ENCODE measurements at places on chromosomes 16 and 17. TPM values are rescaled to one million over a fixed set of nuclear protein-coding genes. Genes with fewer than 3 reads are reported as not detected.

PFAS gene
- total RNA-seq, result 187 TPM

FBXW10 gene
- not detected for total RNA-seq

GP2 gene
- not detected for total RNA-seq

LITAFD gene
- total RNA-seq, result not detected

TOM1L1 gene
- total RNA-seq, result 0.74 TPM

C16orf92 gene
- not detected for total RNA-seq

SLC16A13 gene
- total RNA-seq, result 5.2 TPM

IL17C gene
- not detected for total RNA-seq

CLEC3A gene
- not detected for total RNA-seq

PPM1E gene
- total RNA-seq, result 0.06 TPM

- no peaks in the 10 kb centered on the region for H3K36me3 ChIP-seq
- peaks cover 7% of the 10 kb centered on the region for H3K4me1 ChIP-seq
- no peak overlapping the region for H3K27ac ChIP-seq
- H3K27me3 ChIP-seq, result peaks cover 54% of the 10 kb centered on the region
- H3K4me3 ChIP-seq, result peak overlapping the region; percentile 54
These were observed 888 bp downstream of the CDH1 start for GRCh38 chr16:68737730-68738629.

DNA sequence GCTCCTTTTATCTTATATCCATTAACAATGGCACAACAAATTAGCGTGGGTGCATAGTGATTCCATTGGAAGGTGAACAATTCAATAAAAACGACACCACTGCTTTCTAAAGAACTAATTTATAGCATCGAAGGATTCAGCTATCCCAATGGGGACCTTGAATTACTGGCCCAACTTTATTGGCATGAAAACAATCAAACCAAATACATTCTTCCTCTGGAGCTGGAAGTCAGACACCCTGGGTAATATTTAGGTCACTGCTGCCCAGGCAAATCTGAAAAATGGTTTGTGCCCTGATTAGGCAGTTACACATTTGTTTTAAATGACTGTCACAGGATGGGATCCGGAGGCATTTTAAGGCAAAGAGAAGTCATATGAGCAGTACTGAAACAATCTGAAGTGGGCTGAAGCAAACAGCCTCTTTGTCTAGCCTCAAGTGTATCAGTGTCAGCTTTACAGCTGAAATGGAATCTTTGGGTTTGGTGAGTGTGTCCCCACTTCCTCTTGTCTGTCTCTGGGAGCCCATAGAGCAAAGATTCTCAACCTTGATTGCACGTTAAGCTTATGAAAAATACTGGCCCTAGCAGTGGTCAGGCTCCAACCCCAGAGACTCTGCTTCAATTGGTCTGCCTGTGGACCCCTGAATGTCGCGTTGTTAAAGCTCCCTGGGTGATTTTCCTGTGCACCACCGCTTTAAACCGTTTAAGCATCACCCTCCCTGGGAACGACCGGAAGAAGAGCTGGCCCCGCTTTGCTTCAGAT, 30.3 kb downstream of the CDK5R1 start:
- H3K27me3 ChIP-seq, result no peaks in the 10 kb centered on the region
- H3K4me3 ChIP-seq, result peak overlapping the region; percentile 35
- H3K27ac ChIP-seq, result peak overlapping the region; percentile 84
- H3K4me1 ChIP-seq, result peaks cover 71% of the 10 kb centered on the region

DNA sequence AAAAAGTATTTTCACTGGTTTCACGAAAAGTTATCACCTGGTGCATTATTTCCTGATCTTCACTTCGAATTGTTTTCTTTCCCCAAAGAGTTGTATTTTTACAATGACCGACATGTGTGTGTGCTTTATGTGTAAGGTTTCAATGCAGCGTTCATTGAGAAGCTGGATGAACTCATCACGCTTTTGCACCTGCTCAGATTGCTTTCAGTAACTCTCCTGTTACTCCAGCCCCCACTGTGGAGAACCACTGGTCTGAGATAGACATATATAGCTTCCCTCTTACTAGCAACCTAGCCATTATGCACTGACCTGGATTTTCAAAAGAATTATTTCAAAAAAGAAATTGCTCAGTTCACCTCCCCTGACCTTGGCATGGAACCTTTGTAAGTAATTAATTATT, 178.3 kb upstream of the CHMP6 start:
- peaks cover 30% of the 10 kb centered on the region for H3K4me1 ChIP-seq
- H3K27ac ChIP-seq, result no peak overlapping the region
- H3K4me3 ChIP-seq, result no peak overlapping the region
- H3K36me3 ChIP-seq, result peaks cover 35% of the 10 kb centered on the region
- no peaks in the 10 kb centered on the region for H3K27me3 ChIP-seq

GRCh38 chr16:48126801-48127644, 28.8 kb downstream of the ABCC12 start:
- H3K27ac ChIP-seq, result no peak overlapping the region
- peaks cover 7% of the 10 kb centered on the region for H3K4me1 ChIP-seq
- no peak for DNase-seq
- H3K4me3 ChIP-seq, result no peak overlapping the region
- no peaks in the 10 kb centered on the region for H3K36me3 ChIP-seq

GRCh38 chr17:73492821-73493814, 151.1 kb downstream of the SDK2 start:
- DNase-seq, result no peak
- no peak overlapping the region for H3K27ac ChIP-seq
- H3K4me3 ChIP-seq, result no peak overlapping the region
- no peaks in the 10 kb centered on the region for H3K36me3 ChIP-seq

DNA sequence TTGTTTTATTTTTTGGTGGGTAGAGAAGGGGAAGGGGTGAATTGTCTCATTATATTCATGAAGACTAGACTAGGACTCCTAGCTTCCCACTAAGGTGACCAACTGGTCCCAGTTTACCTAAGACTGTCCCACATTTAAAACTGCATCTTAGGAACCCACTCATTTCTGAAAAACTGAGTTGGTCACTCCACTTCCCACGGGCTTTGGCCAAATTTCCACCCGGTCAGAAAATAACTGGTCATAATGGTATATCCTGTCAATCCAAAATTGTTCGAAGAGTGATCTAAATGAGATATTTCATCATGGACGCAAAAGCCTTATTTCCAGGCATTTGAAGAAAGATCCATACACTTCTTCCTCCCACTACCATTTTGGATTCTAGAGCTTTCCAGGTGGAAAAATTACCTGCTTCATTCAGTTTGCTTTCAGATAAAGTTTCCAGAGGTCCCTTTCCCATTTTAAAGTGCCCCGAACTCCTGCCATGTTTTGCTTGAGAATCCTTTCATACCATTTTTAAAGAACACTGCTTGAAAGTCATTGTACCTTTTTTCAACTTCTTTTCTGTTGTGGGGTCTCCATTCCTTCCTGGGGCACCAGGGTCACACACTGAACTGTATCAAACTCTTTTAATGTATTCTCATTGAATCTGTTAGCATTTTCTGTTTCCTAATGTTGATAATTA, 21.8 kb upstream of the ZFHX3 start:
- DNase-seq, result no peak
- H3K4me1 ChIP-seq, result peaks cover 5% of the 10 kb centered on the region
- no peaks in the 10 kb centered on the region for H3K36me3 ChIP-seq
- H3K27me3 ChIP-seq, result peaks cover 69% of the 10 kb centered on the region
- no peak overlapping the region for H3K27ac ChIP-seq
- no peak overlapping the region for H3K4me3 ChIP-seq

GRCh38 chr17:20084621-20085282, 75.6 kb downstream of the SPECC1 start:
- H3K4me1 ChIP-seq, result no peaks in the 10 kb centered on the region
- H3K4me3 ChIP-seq, result no peak overlapping the region
- DNase-seq, result no peak
- H3K27ac ChIP-seq, result no peak overlapping the region

DNA sequence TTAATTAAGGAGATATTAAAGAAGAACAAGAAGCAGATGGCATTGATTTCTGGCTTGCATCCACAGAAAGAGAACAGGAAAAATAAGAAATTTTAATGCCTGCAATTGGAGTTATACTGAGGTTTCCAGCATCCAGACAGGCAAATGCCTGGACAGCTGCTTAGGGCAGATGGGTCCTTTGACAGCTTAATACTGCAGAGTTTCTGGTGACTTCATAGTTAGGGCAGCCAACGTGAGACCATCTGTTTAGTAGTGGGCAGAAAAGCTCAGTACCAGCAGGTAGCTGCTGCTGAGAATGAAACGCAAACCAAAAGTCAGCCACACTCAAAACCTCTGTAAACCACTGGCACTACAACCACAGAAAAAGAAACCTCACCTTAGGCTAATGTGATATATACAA, 109.8 kb downstream of the CDK5R1 start:
- no peak overlapping the region for H3K4me3 ChIP-seq
- H3K36me3 ChIP-seq, result no peaks in the 10 kb centered on the region
- no peaks in the 10 kb centered on the region for H3K27me3 ChIP-seq
- peak; percentile 13 for DNase-seq
- peaks cover 11% of the 10 kb centered on the region for H3K4me1 ChIP-seq

DNA sequence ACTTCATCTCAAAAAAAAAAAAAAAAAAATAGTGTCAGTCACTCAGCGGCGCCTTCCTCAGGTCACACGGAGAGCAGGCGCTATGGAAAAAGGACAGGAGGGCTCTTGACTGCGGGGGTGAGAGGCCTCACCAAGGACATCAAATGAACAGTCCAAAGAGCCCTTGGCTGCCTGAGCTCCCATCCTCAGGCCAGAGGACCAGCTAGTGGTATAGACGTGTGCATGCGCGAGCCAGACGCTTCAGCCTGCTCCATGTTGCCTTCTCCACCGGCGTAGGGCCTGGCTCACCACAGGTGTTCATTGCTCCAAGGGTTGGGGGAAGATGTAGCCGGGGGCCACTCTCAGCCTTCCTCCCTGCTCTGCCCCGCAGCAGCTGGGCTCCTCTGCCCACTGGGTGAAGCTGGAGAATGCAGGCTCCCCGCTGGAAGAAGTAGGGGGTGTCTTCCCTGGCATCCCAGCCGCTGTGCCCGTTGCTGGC, 65.8 kb upstream of the PLCG2 start:
- DNase-seq, result no peak
- peaks cover 34% of the 10 kb centered on the region for H3K4me1 ChIP-seq
- H3K27ac ChIP-seq, result no peak overlapping the region
- no peaks in the 10 kb centered on the region for H3K27me3 ChIP-seq
- no peak overlapping the region for H3K4me3 ChIP-seq

- peaks cover 26% of the 10 kb centered on the region for H3K36me3 ChIP-seq
- no peaks in the 10 kb centered on the region for H3K4me1 ChIP-seq
- no peak for DNase-seq
- H3K4me3 ChIP-seq, result no peak overlapping the region
- no peak overlapping the region for H3K27ac ChIP-seq
These were observed 60.2 kb upstream of the C17orf78 start for GRCh38 chr17:37315601-37316000.

DNA sequence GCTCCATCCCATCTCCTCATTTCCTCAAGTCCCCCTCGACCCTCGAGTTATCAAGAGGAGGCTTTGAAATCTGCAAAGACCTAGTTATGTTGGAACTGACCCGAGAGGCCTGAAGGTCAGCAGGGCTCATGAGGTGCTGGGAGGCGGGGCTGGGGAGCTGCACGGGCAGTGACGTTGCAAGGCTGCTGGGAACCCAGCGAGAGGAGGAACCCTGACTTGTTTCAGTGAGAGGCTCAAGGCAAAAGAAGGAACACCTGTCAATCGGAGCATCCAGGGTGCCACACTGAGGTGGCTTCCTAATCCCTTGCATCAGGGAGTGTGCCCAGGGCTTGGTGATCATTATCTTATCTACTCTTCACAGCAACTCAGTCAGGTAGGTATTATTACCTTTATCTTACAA, 86.9 kb downstream of the CDH11 start:
- H3K27ac ChIP-seq, result no peak overlapping the region
- H3K4me3 ChIP-seq, result no peak overlapping the region
- DNase-seq, result no peak
- no peaks in the 10 kb centered on the region for H3K27me3 ChIP-seq
- no peaks in the 10 kb centered on the region for H3K36me3 ChIP-seq

DNA sequence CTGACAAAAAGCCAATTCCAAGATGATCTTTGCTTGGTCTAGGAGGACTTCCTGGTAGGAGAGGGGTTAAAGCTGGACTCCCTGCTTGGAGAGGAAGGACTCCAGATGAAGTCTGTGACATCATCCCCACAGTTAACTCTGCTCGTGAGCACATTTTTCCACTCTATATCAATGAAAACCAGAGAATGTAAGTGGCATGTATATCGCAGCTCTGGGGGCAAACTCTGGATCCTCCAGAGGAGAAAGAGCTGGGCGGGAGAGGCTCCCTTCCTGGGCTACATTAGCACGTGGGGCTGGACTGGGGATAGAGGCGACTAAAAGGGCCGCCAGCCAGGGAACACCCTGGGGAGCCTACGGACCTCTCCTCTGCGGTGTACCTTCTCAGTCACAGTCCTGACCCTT, 34.1 kb downstream of the HIC1 start:
- H3K4me1 ChIP-seq, result peaks cover 65% of the 10 kb centered on the region
- H3K27ac ChIP-seq, result peak overlapping the region; percentile 94
- no peaks in the 10 kb centered on the region for H3K27me3 ChIP-seq
- H3K36me3 ChIP-seq, result peaks cover 41% of the 10 kb centered on the region

DNA sequence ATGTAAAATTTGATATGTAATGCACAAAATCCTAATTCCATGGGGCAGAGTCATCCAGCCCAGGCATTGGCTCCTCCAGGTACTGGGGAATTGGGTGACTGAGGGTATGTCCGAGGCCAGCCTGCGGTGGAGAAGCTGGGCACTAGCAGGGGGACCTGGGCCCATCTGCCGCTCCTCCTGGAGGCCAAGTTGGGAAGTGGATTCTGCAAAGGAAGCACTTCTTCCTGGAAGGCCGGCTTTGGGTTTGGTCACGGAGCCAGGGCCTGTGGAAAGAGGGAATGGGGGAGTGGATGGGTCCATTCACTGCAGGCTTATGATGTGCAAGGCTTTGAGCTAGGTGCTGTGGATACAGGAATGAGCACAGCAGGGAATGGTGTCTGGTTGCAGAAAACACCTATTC, 85.8 kb downstream of the GNAO1 start:
- no peak overlapping the region for H3K4me3 ChIP-seq
- no peaks in the 10 kb centered on the region for H3K36me3 ChIP-seq
- H3K27me3 ChIP-seq, result peaks cover 21% of the 10 kb centered on the region
- peaks cover 22% of the 10 kb centered on the region for H3K4me1 ChIP-seq

DNA sequence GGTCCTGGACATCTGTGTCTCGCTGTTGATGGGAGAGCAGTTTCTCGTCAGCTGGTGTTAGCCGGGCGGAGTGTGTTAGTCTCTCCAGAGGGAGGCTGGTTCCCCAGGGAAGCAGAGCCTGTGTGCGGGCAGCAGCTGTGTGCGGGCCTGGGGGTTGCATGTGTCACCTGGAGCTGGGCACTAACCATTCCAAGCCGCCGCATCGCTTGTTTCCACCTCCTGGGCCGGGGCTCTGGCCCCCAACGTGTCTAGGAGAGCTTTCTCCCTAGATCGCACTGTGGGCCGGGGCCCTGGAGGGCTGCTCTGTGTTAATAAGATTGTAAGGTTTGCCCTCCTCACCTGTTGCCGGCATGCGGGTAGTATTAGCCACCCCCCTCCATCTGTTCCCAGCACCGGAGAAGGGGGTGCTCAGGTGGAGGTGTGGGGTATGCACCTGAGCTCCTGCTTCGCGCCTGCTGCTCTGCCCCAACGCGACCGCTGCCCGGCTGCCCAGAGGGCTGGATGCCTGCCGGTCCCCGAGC, 17.9 kb downstream of the GAA start:
- no peak overlapping the region for H3K27ac ChIP-seq
- H3K4me1 ChIP-seq, result no peaks in the 10 kb centered on the region
- no peak for DNase-seq
- H3K36me3 ChIP-seq, result peaks cover 4% of the 10 kb centered on the region
- peaks cover 4% of the 10 kb centered on the region for H3K27me3 ChIP-seq

- no peak overlapping the region for H3K27ac ChIP-seq
- no peak for DNase-seq
- no peaks in the 10 kb centered on the region for H3K4me1 ChIP-seq
- no peaks in the 10 kb centered on the region for H3K27me3 ChIP-seq
- H3K4me3 ChIP-seq, result no peak overlapping the region
These were observed 372.3 kb upstream of the MON1B start for GRCh38 chr16:76818606-76819181.

- H3K4me1 ChIP-seq, result peaks cover 64% of the 10 kb centered on the region
- peaks cover 7% of the 10 kb centered on the region for H3K36me3 ChIP-seq
- H3K27me3 ChIP-seq, result no peaks in the 10 kb centered on the region
- H3K4me3 ChIP-seq, result peak overlapping the region; percentile 67
- peak overlapping the region; percentile 94 for H3K27ac ChIP-seq
These were observed 26.0 kb downstream of the TK2 start for GRCh38 chr16:66523861-66524354.

All from activated naive CD8-positive, alpha-beta T cell treated with anti-CD3 and anti-CD28 coated beads for 36 hours (primary cell).